ENCODE measurements at places on chromosomes 4 and X.

DNA sequence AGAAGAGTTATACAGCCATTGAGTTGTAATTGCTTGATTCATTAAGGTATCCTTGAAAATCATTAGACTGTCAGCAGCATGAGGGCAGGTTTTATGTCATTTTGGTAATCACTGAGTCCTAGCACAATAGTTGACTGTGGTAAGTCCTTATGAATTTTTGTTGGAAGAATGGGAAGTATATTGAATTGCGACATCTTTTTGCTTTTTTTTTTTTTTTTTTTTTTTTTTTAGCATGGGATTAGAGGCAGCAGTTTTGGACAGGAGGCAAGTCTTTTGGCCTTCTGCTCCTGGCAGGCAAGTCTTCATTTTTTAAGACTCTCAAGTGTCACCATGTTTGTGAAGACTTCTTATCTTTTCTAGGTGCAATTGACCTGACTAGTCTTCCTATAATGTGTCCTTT, 29.7 kb downstream of the PRRG1 start:
- peak; percentile 25 for DNase-seq

GRCh38 chr4:76977736-76978350, 28.3 kb downstream of the SEPTIN11 start:
- peak; percentile 91 for DNase-seq

- no peak for DNase-seq
Observed at GRCh38 chrX:81316163-81316562, 114.3 kb downstream of the SH3BGRL start.

DNA sequence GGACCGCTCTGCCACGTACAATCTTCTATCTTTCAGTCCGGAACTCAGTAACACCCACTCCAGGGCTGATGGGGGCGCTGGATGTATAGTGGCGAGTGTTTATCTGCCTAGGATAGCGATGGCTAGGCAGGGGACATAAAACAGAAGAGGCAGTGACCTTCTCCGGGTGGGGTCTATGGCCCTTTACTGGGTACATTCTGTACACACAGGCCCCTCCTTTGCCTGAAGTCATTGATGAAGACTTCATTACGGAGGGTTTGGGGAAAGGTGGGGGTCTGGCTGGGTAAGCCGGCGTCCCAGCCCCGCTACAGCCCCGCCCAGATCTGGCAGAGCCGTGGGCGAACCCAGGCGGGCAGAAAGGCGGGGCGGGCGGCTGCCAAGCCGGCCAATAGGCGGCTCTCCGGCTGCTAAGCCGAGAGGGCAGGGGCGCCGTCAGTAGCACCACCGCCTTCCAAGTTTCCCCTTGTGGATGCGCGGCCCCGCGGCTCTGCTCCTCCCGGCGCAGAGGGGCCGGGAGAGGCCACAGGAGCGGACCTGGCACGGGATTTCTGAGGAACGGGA, at the start of gene CHST7:
TSS of gene CHST7 (plus strand) at position 435 of the 561 bp plus-strand sequence. CDS start 167 bp downstream, outside the sequence.
- peak; percentile 67 for DNase-seq

DNA sequence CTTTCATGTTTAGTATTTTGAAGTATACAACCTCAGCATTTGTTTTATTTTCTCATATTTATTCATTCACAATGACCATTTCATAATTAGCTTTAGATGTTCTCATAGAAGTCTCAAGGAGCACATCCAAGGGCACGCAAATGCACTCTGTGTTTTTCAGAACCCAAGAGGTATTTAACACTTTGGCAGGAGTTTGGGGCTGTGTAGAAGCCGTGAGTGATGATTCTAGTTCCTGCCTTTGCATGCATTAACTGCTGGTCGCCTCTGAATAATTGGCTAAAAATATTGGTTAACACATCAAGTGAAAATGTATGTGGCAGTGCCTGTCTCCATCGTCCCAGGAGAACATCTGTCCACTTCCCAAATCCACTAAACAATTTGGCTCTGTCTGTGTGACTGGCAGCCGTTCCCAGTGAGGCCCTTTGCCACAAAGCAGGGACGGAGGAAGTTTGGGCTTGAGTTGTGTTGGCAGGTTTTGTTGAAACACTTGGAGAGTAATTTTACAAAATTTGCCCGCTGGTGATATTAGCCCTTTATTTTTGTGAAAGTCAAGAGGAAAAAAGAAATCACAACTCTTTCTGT, 730.7 kb upstream of the SLIT2 start:
- no peak for DNase-seq

DNA sequence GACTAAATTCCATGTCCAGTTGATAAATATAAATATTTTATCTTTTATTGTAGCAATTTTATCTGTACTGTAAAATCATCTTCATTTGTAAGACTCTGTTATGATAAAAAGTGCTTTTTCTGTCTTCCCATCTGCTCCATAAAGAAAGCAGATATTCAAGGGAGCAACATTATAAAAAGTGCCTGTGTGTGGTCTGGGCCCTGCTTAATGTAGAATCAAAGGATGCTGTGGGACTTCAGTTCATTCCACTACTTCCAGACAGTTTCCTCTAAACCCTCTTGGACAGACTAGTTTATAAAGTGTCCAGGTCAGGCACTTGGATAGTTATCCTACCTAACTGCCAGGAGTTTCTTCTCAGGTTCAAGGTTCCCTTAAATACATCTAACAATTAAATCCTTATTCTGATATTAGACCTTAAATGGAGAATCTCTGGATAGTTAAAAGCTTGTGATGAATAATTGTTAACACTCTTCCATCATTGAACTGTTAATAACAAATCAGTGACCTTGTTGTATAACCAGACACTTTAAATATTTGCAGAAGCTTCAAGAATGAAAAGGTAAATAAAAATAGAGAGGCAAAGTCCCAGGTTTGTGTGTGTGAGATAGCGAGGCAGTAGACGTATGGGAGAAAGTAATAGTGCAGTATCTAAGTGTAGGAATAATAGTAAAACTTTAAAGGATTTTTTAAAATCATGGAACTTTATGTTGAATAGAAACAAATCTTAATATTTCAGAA, 237.5 kb upstream of the CTSO start:
- DNase-seq: no peak

DNA sequence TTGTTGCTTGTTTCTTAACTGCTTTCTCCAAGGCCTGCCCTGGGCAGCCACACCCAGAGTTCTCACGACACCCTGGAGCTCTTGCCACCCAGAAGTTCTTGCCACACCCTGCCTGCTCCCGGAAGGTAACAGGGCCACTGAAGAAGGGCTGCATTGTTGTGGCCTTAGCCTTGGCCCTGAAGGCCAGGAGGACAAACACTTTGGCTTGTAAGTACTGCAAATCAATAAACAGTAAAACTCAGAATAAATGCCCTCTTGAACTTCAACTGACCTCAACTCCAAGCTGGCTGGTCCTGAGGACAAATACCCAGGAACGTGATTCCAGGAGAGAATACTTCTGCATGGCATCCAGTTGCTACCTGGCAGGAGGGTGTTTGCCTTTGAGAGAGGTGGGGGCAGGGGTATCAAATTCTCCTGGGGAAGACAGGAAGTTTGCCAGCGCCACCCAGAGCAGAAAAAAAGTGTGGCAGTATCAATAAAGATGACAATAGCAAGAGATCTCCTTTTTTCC, 54.1 kb downstream of the TLR10 start:
- DNase-seq: no peak

GRCh38 chr4:23614284-23614892, 275.5 kb downstream of the PPARGC1A start:
- peak; percentile 61 for DNase-seq

DNA sequence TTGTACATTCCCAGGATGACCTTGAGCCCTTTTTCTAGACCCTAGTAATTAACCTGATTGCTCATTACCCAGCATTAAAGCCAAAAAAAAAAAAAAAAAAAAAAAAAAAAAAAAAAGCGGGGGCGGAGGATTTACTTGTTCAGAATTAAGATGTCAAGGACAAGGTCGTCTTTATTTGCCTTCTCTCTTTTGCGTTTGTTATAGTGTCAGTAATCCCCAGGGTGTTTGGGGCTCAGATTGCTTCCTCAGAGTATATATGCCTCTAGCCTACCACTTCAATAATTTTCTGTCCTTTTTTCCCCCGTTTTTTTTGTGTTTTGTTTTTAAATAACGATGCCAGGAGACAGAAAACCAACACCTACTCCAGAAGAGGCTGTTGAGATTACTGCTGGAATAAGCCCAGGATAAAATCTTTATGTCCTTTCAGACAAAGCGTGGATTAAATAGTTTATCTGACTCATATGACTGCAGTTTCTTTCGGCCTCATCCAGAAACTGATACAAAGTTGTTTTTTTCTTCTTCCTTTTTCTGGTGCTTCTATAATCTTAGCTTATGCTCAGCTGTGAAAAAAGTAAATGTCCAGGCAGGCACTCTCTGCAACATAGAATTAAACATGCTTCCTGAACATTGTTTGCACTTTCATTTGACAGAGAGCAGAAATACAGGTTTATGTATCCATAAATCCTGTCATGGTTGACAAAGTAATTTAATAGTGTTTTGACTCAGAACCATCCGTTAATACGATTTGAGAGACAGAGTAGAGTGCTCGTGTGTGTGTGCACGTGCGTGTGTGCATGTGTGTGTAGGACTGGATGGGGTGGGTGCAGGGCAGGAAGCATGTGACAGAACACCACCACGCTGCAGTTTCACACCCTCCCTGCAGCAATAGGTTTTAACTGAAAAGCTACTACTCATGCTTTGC, 138.6 kb downstream of the AFF1 start:
- DNase-seq: no peak

DNA sequence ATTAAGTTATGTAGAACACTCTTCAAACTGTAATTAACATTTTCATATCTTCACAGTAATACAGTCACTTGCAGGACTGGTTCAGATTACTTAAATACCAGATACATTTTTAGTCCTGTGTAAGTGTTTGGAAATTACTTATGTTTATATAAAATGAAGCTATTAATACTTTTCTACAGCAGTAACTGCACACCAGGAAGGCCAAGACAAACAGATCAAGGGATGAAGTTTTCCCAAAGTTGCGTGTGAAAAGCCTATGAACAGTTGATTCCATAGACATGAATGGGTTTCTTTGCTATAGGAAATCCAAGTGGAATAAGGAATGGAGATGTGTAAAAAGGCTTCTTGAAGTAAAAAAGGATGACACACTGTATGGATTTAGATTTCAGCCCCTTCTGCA, 28.9 kb upstream of the DRP2 start:
- no peak for DNase-seq

GRCh38 chr4:85475631-85476233, 782 bp downstream of the ARHGAP24 start:
- peak; percentile 60 for DNase-seq

- DNase-seq: no peak
Observed at GRCh38 chr4:184201179-184201578, 16.5 kb downstream of the ENPP6 start.

DNA sequence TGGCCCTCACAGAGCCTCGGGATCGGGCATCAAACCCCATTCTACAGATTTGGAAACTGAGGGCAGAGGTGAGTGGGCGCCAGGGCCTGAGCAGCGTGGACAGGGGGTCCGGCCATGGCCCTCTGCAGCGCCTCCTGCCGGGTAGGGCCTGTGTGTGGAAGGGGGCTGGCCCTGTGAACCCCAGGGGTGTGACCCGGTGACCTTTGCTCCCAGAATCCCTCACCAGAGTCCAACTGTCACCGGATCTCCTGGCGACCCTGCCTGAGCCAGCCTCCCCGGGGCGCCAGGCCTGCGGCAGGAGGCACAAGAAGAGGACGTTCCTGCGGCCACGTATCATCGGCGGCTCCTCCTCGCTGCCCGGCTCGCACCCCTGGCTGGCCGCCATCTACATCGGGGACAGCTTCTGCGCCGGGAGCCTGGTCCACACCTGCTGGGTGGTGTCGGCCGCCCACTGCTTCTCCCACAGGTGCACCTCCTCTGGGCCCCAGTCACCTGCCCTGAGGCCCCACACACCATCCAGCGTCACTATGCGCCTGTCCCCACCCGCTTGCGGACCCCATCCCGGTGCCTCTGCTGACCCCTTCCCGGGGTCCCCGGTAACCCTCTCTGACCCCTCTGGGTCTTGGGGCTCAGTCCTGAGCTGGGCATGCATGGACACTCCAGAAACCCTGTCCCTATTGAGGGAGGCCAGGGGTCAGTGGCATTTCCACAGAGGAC, 4.2 kb downstream of the HGFAC start:
- no peak for DNase-seq

DNA sequence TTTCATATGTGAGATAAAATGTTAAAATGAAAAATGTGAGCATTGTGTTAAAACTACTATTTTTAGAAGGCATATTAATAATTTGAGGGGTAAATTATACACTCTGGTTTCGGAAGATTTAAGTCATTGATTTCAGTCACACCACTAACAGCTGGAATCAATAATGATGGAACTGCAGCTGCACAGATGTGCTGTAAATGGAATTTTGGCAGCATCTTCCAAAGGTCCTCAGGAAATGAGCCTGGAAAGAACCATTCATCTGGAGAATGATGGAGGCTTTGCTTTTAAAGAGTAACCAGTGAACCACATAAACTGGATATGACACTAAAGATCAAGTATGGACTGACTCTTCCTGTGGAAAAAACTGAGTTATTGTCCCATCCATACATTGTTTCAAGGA, 759.0 kb upstream of the EPHA5 start:
- no peak for DNase-seq

DNA sequence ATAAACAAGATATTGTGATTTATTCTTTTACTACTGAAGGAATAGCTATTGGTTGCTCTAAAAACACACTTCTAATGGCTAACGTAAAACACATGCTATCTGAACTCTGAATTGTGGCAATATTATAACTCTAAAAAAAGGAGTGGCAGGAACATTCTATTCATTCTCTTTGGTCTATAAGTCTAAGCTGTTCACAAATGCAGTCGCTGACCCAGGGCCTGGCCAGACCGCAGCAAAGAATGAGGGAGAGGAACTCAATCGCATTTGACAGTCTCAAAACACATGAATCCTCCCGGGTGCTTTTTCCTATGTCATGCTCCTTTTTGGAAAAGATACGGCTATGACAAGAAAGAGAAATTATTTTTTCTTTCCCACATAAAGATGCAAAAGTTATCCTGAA, 651.6 kb upstream of the PITX2 start:
- DNase-seq: peak; percentile 14

DNA sequence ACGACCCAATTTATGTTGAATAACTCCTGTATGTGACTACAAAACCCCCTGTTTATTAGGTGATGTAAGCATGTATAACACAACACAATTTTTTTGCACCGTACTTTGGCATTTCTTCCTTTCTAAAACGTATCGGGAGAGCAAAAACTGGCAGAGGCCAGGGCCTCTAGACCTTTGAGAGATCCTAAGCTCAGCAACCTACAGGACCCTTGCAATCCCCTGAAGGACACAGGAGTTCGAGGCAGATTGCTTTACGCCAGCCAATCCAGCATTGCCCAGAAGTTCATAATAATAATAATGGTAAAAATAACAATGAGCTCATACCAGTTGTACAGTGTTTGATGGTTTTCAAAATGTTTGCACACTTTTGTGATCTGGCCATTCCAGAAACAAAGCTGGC, 7.7 kb downstream of the NKX3-2 start:
- DNase-seq: no peak

DNA sequence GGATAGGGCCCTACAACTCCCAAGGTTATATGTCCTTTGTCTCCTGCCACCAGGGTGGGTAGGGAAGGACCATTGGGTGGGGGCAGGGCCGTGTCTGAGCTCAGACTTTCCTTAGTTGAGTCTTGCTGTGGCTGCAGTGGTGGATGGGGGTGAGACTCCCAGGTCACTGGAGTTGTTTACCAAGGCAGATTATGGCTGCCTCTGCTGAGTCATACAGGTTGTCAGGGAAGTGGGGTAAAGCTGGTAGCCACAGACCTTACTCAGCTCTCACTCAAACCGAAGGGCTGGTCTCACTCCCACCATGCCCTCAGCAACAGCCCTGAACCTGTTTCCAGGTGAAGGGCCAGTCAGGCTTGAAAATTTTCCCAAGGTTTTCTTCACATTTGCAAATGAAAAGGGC, 58.8 kb upstream of the FAAH2 start:
- DNase-seq: no peak

- DNase-seq: no peak
Observed at GRCh38 chr4:155615081-155615887, 51.4 kb upstream of the GUCY1A1 start.

Data from fibroblast of lung (primary cell).